Left renal cortex interstitium (tissue), 4 donors: ENCODE measurements at places on chromosomes 6 and 20.
A peak's percentile ranks its signal among the peaks of the same experiment; 100 is the strongest.

- DNase-seq, result no peak
Measured at GRCh38 chr6:162200041-162200440, 527.5 kb downstream of the PRKN start.

DNA sequence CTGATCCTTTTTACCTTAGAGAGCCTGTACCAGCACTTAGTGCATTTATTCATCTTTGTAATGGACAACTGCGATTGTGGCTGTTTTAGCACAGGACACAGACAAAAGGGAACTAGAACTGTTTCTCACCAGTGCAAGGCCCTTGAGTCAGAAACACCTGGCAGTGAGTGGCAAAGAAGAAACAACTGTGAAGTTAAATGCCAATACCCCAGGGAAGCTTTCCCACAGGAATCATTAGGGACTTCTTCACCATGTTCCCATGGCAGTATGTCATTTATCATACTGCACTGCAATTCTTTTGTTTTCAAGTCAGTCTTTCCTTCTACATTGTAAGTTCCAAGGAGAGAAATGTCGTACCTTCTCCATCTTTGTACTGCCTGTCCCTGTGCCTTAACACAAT is 28.6 kb upstream of the CDYL start:
- DNase-seq, result no peak

- DNase-seq, result no peak
Measured at GRCh38 chr6:73679009-73679408, 17.0 kb upstream of the CD109 start.

- DNase-seq, result peak; percentile 79
Measured at GRCh38 chr6:39496915-39497314, 174.4 kb upstream of the KCNK16 start.

DNA sequence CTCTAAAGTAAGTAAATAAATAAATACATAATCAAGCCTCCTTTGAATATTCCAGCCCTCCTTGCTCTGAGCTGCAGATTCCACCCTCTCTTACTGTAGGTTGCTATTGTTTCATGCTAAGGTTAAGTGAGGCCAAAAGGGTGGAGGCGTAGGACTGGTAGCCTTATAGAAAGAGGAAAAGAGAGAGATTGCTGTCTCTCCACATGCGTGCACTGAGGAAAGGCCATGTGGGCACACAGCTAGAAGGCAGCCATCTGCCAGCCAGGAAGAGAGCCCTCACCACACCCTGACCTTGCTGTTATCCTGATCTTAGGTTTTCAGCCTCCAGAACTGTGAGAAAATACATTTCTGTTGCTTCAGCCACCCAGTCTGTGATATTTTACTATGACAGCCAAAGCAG is 87.4 kb upstream of the SHLD1 start:
- DNase-seq, result no peak

DNA sequence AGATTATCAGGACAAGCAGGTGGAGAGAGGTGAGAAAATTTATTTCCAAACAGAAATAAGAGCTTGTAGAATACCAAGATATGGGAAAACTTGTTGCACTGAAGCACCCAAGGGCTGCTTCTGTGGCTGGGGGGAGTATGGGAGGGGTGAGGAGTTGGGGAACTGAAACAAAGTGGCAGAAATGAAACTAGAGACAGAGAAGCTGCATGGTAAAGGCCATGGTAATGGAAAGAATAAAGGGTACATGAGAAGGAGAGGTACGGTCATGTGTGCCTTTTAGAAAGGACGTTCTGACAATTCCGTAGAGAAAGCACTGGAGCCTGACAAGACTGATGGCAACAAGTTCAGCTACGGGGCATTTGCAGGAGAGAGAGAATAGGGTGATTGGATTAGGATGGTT is 51.6 kb upstream of the RIN2 start:
- DNase-seq, result no peak

DNA sequence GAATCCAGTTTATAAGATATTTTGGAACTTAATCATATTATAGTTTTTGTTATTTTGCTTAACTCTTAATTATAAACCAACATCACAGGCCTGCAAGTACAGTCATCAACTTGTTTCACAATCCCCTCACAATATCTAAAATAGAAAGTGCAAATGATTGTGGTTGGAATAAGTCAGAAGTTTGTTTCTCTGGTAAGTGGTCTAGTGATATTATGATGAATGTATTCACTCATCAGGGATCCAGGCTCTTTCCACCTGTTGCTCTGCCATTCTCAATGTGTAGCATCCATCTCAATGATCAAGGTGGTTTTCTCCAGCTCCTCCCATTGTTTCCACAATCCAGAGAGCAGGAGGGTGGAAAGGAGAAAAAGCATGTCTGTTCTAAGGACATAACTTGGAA is 54.2 kb downstream of the OPN5 start:
- no peak for DNase-seq

DNA sequence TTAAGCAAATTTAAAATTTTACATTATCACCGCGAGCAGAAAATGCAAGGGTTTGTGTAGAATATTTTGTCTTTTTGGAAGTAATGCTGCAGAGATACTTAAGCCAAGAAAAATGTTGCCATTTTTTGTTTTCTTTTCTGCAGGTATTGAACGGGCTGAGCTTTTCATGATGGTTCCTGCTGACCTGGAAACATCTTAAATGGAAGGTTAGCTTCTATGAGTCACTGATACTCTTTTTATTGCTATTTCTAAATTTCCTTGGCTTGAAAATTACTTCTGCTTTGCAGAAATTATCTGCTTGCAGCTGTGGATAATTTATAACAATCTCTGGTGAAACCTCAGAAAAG is 12.7 kb downstream of the SYTL3 start:
- DNase-seq, result no peak

GRCh38 chr6:99216959-99217358 is 132.5 kb downstream of the FAXC start:
- no peak for DNase-seq

DNA sequence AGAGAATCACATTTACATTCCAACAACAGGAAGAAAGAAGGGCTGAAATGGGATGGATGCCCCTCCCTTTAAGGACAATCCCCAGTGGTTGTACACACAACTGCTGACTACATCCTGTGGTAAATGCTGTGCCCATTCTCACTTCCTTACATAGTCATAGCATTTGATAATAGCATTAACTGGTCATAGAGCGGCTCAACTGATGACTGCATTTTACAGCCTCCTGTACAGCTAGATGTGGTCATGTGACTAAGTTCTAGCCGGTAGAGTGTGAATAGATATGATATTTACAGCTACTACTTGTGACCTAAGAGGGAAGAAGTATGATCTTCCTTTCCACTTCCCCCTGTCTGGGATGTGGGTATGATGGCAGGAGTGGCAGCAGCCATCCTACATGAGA is 24.7 kb downstream of the KCNK17 start:
- no peak for DNase-seq

DNA sequence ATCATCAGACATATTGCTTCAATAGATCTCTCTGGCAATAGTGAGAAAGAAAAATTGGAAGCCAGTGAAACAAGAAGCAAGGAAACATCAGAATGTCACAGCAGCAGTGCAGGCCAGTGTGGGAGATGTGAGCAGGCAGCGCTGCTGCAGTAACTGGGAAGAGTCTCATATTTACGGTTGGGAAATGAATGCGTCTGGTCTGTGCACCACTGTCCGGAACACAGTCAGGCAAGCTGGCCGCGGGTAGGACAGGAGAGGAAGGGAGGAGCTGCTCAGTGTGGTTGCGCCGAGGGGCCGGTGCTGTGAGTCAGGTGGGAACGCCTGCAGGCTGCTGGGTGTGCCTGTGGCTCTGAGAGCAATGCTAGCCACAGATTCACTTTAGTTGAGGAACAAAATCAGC is 6.4 kb upstream of the PSMG4 start:
- DNase-seq, result no peak

GRCh38 chr20:63626424-63627128 is at the start of gene GMEB2:
TSS of gene GMEB2 (minus strand) at chr20:63627101. CDS start at chr20:63619397, 7,704 bp downstream.
- no peak for DNase-seq

- DNase-seq, result peak; percentile 66
Measured at GRCh38 chr6:146028252-146028795, 538 bp upstream of the GRM1 start.

DNA sequence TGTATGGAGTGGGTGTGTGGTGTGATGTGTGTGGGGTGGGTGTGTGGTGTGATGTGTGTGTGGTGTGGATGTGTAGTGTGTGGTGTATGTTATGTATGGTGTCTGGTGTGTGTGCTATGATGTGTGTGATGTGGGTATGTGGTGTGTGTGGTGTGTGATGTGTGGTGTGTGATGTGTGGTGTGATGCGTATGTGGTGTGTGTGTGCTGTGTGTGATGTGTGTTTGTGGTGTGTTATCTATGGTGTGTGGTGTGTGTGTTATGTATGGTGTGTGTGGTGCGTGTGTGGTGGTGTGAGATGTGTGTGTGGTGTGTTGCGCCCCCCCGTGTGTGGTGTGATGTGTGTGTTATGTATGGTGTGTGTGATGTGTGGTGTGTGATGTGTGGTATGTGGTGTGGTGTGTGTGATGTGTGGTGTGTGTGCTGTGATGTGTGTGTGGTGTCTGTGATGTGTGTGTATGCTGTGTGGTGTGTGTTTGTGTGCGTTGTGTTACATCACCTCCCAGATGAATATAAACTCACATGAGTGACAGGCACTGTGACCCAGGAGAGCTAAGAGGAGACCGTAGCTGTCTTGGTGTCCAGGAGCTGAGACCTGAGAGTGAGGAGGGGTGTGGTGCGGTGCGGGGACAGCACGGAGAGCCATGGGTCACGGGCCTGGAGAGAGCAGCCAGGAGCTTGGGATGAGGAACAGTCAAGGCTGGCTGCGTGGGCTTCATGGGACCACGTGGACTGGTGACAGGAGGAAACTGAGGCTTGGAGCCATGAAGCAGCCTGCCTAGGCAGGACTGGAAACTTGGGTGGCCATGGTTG is 8.8 kb downstream of the DLGAP4 start:
- no peak for DNase-seq

- DNase-seq, result no peak
Measured at GRCh38 chr20:37745553-37745952, 51.7 kb downstream of the CTNNBL1 start.

DNA sequence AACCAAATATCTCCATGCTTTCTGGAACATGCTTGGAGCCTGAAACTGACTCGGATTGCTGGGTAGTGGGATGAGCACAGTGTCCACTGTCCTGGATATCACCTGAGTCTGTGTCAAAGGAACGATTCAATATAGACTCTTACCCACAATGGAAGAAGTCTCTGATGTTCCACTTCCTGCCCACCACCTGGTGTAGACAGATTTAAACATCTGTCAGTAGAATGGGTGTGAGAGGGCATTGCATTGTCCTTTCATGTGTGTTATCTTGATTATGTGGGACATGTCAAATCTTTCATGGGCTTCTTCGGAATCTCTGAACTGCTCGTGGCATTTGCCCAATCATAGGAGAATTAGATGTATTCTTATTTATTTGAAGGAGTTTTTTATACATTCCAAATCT is 20.8 kb downstream of the ULBP3 start:
- no peak for DNase-seq

GRCh38 chr20:42700372-42700771 is 489.3 kb downstream of the PTPRT start:
- no peak for DNase-seq

DNA sequence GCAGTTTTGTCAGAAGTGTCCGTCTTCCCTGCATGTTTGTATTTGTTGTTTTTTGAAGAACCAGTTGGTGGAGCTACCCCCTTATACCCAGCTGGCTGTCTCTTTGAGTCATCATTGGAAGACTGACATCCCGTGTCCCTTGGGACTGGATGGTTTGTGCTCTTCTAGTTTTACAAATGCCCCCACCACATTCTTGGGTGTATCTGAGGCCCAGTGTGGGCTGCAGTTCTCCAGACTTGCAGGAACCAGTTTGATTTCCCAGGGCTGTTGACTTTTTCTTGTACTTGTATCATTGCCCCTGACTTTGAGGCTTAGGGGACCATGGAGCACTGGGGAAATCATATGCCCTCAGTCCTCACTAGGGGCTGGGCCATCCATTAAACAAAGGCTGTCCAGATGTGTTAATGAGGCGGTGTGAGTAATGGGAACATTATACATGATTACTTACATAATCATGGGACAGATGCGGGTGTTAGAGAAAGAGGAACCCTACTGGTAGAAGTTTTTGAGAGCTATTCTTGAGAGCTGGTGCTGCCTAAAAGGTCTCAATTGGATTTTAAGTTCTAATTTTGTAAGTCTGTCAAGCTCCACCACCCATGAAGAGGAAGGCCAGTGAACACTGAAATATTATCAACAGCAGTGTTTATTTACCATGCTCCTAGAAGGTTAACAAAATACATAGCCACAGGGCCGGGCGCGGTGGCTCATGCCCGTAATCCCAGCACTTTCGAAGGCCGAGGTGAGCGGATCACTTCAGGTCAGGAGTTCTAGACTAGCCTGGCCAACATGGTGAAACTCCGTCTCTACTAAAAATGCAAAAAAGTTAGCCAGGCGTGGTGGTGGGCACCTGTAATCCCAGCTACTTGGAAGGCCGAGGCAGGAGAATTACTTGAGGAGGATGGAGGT is 8.5 kb downstream of the JARID2 start:
- no peak for DNase-seq

GRCh38 chr6:50936277-50936681 is 117.6 kb downstream of the TFAP2B start:
- DNase-seq, result no peak

GRCh38 chr20:3862333-3862732 is 15.7 kb downstream of the MAVS start:
- no peak for DNase-seq

DNA sequence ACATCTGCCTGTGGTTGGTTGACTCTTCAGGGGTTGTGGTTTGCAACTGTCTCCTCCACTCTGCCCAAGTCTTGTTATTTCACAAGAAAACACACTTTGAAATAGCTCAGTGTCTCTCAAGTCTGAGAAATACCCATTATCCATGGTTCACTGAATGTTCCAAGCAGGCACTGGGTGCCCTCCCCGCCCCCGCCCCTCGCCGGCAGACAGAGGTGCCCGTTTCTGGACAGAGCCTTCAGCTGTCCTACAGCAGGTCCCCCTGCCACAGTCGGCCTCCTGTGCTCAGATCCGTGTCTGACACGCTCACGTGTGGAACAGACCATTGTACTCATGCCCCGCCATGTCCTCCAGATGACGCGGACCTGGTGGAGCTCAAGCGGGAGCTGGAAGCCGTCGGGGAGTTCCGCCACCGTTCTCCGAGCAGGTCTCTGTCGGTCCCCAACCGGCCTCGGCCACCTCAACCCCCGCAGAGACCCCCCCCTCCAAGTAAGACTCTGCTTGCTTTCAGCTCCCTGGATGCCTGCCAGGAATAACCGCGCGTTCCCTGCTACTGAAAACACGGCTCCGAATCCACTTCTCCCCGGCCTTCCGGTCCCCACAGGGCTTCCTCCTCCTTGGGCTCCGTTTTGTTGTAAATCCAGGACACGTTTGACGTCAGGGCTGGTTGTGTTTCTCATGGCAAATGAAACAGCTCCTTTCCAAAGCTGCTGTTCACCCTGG is 81.4 kb downstream of the SERAC1 start:
- no peak for DNase-seq

- no peak for DNase-seq
Measured at GRCh38 chr6:3869632-3870527, 20.7 kb downstream of the FAM50B start.

GRCh38 chr6:66344796-66345195 is 637.8 kb upstream of the EYS start:
- no peak for DNase-seq
